ENCODE measurements at places on chromosomes 12 and 14.

DNA sequence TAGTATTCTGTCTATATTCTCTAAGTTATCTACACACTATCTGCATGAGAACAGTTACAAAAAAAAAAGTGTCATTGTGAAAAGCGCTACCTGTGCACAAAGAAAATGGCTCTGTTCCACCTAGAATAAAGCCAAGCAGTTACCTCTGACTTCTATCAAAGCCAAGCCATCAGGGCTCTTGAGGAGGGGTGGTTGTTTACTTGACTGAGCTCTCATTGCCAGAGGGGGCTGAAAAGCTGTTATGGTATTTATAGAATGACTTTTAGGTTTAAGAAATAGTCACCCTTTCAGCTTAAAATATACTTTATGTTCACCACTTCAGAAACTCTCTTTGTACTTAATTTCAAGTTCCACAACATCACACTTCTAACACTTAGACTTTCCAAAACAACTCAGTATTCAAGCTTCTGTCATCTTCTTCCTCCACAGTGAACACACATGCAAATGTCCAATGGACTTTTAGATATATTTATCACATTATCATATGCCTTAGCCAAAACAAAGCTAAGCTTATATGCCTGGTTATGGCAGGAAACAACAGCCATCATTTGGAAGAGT is 7.5 kb downstream of the ITPR2 start:
- no peak for DNase-seq

- DNase-seq = no peak
Measured at GRCh38 chr14:54692284-54692772, 125.4 kb downstream of the SAMD4A start.

DNA sequence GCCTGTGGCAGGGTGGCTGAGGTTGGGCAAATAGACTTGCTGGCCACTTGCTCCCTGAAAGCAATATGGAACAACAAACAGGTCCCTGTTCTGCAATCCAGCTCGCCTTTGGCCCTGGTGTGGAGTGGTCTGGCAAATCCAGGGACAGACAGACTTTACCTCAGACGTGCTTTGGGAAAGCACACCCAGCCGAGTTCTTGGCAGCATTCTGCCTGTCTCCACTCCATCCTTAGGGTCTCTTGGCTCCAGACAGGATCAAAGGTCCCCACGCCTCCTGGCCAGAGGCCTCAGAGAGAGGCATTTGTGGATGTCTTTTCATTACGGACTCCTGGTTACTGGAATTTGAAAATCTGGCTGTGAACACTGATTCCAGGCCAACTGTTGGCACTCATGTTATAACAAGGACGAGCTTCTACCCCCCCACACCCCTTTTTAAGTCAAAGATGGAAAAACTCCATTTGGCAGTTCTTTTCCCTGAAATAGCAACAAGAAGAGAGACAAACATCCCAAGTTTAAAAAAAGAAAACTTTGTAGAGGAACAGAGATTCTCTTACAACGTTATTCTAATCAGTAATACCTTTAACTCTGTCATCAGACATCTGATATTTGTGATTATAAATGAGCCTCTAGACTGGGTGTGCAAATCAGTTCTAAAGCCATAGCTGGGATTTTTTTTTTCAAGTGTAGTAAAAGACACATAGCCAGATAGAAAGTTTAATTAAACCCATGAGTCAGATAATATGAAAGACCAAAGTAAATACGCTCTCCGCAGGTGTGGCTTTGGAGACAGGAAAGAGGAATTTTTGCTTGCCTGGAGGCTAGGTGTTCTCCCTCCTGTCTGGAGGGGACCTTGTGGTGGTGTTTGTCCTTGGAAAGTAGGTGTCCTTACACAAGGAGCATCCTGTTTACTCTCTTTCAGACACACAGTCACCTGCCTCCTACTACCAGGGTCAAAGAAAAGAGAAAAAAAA is 60.7 kb downstream of the GALNT8 start:
- no peak for DNase-seq

DNA sequence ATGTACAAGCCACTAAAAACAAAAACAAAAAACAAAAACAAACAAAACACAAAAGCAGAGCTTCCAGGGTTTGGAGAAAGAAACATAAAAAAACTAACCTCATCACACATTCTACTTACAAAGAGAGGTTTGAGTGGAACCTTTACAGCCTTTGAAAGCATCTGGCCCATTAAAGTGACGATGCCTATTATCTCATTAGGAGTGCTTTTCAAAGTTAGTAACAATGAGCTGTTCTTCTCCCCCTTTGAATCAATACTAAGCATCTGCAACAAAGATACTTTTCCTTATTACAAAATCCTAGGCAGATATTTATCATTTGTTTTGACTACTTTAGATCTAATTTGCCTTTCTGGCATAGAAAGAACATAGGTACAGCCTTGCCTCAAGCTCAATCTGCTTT is 217.3 kb downstream of the PPM1H start:
- no peak for DNase-seq

DNA sequence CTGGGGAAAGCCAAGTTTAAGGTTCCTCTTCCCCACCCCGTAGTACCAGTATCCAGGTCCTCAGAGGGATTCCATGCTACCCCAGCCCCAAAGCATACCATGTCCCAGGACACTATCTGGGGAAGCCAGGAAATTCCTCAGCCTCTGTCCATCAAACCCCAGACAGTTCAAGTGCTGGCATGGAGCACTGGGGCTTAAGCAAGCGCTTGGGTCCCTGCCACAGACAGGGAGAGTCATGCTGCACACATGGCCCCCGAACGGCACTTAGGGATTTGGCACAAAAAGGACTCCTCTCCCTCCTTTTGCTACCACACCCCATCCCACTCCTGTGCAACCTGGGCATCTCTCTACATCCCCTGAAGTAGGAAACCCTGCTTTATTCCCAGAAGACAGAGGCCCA is 21.8 kb downstream of the ADCY6 start:
- DNase-seq = no peak

GRCh38 chr14:72722201-72722785 is 171.6 kb downstream of the DPF3 start:
- DNase-seq = no peak

DNA sequence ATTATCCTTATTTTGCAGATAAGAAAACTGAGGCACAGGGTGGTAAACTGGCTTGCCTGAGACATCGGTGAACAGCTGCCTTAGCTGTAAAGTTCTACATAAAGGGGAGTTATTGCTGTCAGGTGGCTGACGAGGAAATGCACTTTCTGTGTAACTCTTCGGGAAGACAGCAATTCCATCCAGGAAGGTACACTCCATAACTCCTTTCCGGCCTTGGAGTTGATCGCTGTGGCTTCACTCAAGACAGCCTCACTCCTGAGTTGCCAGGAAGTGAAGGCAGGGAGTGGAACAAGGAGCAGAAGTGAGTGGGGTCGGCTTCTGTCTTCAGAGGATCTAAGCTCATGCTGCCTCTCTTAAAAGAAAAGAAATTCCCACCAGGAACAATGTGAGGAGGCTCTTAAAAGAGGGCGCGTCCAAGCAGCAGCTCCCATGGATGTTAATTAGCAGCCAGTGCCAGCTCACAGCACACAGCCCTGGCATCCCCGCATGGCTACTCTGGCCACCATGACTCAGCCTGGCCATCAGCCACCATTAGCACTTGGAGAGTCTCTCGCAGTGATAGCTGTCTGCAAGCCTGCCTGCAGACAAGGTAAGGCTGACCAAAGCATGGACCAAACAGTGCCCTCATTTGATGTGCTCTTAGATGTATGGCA is 60.3 kb downstream of the NUAK1 start:
- DNase-seq = no peak

DNA sequence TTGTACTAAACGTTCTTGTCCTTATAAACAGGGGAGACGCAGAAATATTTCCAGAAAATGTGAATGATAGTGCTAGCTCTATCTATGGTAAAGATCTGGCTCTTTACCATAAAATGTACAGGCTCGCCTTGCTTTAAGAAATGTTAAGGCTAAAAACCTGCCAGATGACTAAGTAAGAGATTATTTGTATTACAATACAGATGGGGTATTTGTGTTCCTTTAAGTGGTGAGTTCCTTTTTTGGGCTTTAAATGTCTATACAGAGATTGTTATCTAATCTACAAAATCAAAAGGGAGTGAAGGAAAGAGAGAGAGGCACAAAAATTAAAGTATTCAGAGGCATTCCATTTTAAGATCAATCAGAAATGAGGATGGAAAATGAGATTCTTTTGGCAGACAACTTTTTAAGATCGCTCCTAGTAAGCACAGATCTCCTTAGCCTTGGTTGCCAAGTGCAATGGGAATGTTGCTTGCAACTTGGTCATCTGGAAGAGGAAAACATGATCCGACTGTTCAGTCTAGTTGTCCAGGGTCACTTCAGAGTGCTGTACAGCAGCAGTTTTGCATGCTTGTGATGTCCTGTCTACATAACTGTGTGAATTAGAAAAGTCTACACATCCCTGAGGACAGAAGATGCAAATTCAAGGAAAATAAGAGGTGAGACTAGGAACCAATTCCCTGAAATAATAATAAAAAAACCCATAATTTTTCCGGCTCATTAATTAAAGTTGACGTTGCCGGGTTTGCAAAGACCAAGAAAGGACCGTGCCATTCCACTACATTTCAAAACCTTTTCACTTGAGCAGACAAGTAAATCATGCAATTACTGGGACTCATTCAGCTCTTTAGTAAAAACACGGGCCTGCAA is 380.8 kb downstream of the EGLN3 start:
- DNase-seq = no peak

GRCh38 chr12:130009961-130010360 is 106.1 kb upstream of the TMEM132D start:
- no peak for DNase-seq

DNA sequence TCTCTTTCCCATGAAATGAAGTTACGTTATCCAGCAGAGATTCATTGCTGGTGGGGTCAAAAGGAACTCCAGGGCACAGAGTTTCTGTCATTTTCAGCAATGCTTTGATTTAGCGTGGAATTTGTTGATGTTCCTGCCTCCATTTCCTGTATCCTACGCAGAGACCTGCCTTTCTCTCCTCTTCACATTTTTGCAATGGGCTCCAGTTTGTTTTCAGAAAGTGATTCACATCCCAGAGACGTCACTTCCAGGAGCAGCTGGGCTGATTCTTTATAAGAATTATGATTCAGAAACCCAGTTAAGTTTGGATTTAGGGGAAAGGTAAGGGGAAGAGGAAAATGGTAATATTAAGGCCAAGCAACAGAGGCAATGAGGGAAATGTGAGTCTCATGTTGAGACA is 11.6 kb downstream of the RNASE10 start:
- DNase-seq = no peak

- DNase-seq = no peak
Measured at GRCh38 chr14:92945959-92946846, 23.3 kb downstream of the CHGA start.

GRCh38 chr14:80523518-80524117 is 312.3 kb upstream of the DIO2 start:
- no peak for DNase-seq

- DNase-seq = no peak
Measured at GRCh38 chr12:76025601-76026575, 5.7 kb downstream of the PHLDA1 start.

- DNase-seq = no peak
Measured at GRCh38 chr14:90491911-90492531, 95.2 kb downstream of the CALM1 start.

DNA sequence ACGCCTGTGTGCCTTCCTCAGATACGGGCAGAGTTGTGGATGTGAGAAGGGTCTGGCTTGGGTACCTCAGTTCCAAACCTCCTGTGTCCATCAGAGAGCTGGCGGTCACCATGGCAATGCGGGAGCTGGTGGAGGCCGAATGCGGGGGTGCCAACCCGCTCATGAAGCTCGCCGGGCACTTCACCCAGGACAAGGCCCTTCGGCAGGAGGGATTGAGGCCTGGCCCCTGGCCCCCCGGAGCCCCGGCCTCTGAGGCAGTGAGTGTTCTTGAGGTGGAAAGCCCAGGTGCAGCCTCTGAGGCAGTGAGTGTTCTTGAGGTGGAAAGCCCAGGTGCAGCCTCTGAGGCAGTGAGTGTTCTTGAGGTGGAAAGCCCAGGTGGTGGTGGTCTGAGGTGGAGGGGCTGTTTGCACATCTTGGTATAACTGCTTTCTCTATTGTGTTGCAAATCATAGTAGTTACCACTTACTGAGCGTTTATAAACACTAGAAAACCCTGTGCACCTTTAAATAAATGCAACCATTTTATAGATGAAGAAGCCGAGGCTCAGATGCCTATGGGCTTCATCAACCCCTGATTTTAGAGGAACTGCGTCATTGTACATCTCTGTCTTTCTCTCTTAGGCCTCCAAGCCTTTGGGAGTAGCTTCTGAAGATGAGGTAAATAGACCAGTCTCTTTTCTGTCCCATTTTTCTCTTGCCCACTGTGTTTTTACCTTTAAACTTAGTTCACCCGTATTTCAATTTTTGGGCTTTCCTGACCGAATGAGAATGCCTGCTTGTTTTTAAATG is 976 bp downstream of the PEX5 start:
- no peak for DNase-seq

- DNase-seq = no peak
Measured at GRCh38 chr12:3681595-3682061, 71.3 kb downstream of the CRACR2A start.

GRCh38 chr12:67919406-67919805 is 69.8 kb upstream of the IFNG-AS1 start:
- no peak for DNase-seq

DNA sequence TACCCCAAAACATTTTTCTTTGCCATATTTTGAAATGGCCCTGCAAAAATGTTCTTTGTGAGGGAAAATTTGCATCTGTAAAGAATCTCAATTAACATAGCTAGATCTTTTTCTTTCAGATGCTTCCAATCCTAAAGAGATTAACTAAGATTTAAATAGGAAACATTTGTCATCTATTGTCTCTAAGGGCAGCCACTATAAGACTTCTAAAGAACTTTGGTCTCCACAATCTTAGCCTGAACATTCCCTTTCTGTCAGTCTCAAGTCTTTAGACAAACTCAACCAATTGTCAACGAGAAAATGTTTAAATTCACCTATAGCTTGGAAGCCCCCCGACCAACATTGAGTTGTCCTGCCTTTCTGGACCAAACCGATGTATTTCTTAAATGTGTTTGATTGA is 71.1 kb upstream of the RASSF8 start:
- DNase-seq = no peak

DNA sequence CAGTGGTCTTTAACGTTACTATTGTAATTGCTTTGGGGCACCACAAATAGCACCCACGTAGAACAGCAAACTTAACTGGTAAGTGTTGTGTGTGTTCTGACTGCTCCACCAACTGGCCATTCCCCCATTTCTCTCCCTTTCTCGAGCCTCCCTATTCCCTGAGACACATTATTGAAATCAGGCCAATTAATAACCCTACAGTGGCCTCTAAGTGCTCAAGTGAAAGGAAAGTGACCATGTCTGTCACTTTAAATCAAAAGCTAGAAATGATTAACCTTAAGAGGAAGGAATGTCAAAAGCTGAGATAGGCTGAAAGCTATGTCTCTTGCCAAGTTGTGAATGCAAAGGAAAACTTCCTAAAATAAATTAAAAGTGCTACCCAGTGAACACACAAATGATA is 22.3 kb downstream of the PPP1R13B start:
- DNase-seq = no peak

Measured in activated naive CD4-positive, alpha-beta T cell (primary cell).